ENCODE measurements at places on chromosomes 1 and 21.

GRCh38 chr1:28197682-28198415 is 21.4 kb upstream of the PTAFR start:
- no peak for DNase-seq

DNA sequence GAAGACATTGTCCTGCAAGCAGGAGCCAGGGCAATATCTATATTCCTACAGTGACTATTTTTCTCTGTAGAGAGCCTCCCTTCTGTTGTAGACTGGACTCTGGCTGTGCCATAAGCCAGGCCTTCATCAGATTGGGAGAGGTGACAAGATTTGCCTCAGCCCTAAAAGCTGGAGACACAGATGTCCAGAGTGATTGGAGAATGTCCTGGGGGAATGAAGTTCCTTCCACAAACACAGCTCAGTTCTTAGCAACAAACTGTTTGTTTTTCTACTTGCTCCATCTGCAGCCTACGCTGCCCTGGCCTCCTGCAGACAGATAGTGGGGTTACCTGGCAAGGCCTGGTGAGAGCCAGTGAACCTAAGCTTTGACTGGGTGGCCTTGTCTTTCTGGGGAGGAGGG is 29.9 kb upstream of the SNX27 start:
- DNase-seq = no peak

GRCh38 chr1:25006770-25007169 is 76.7 kb upstream of the RUNX3 start:
- DNase-seq = no peak

GRCh38 chr1:179818260-179818659 is 59.3 kb downstream of the TOR1AIP2 start:
- no peak for DNase-seq
